ENCODE measurements at places on chromosomes 6 and 20. TPM values are rescaled to one million over a fixed set of nuclear protein-coding genes. Genes with fewer than 3 reads are reported as not detected.

Gene OR2B6
- not detected for total RNA-seq

Gene COL11A2
- total RNA-seq, result 0.60 TPM

Gene NOTCH4
- total RNA-seq, result 56.0 TPM

Gene ISM1
- 1.6 TPM for total RNA-seq

Gene GFRA4
- not detected for total RNA-seq

Gene SLC17A2
- not detected for total RNA-seq

Gene DXO
- 19.9 TPM for total RNA-seq

Gene IPCEF1
- total RNA-seq, result 0.84 TPM

Gene SIRPD
- total RNA-seq, result 1.1 TPM

Gene TGM3
- total RNA-seq, result not detected

Gene FGD2
- 60.2 TPM for total RNA-seq
